Activated naive CD4-positive, alpha-beta T cell treated with anti-CD3 and anti-CD28 coated beads for 36 hours (primary cell): ENCODE measurements at places on chromosomes 12 and 14. TPM values are rescaled to one million over a fixed set of nuclear protein-coding genes. Genes with fewer than 3 reads are reported as not detected.
A peak's percentile ranks its signal among the peaks of the same experiment; 100 is the strongest.

- DNase-seq: peak; percentile 3
- H3K36me3 ChIP-seq: no peaks in the 10 kb centered on the region
- H3K4me1 ChIP-seq: peaks cover 54% of the 10 kb centered on the region
- no peaks in the 10 kb centered on the region for H3K27me3 ChIP-seq
- H3K4me3 ChIP-seq: no peak overlapping the region
These were observed 4.0 kb upstream of the KRT73 start for GRCh38 chr12:52622349-52622748.

Gene TAS2R43
- total RNA-seq: not detected

DNA sequence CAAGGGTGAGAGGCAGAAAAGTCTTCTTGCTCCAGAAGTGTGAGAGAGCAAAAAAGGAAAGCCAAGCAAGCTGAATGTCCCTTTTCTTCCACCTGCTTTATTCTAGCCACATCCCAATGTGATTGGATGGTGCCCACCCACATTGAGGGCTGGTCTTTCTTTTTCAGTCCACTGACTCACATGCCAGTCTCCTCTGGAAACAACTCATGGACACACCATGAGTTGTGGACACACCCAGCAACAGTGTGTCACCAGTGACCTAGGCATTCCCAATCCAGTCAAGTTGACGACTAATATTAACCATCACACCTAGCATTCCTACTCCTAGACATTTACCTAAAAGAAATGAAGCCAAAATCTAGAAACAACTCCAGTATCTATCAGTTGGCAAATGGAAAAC lies 7.2 kb upstream of the DICER1 start:
- H3K36me3 ChIP-seq: peaks cover 10% of the 10 kb centered on the region
- no peak overlapping the region for H3K27ac ChIP-seq
- no peak overlapping the region for H3K4me3 ChIP-seq

- peaks cover 14% of the 10 kb centered on the region for H3K27me3 ChIP-seq
- H3K4me3 ChIP-seq: no peak overlapping the region
These were observed 94.4 kb downstream of the FIGNL2 start for GRCh38 chr12:51753980-51754675.

Gene SERPINA4
- total RNA-seq: not detected

DNA sequence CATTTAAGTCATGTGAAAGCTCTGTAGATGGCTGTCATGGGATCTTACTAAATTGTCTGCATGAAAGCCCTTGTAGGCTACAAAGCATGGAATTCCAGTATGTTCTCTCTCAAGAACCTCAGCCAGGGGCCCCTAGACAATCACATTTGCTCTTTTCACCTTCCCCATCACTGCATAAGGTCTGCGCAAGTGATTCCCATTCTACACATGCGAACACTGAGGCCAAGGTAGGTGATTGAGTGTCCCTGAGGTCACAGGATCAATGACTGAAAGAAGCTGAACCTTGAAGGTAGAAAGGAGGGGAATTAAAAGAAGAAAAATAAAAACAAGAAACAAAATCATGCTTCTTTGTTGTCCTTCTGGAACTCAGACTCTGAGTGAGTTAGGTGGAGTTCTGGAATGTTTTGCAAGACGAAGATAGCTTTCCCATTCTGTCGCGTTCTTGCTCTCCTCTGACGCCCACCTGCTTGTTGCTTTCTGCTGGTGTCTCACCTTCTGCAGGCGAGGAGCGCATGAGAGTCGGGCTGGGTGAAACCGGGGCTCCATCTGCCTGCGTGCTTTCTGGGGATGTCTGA lies 79.9 kb downstream of the SPRING1 start:
- H3K4me1 ChIP-seq: no peaks in the 10 kb centered on the region
- H3K27ac ChIP-seq: no peak overlapping the region
- H3K27me3 ChIP-seq: no peaks in the 10 kb centered on the region
- no peak overlapping the region for H3K4me3 ChIP-seq
- no peak for DNase-seq
- no peaks in the 10 kb centered on the region for H3K36me3 ChIP-seq

GRCh38 chr14:89544636-89545301 lies 127.7 kb upstream of the FOXN3 start:
- no peaks in the 10 kb centered on the region for H3K27me3 ChIP-seq
- H3K27ac ChIP-seq: no peak overlapping the region
- no peak for DNase-seq
- no peaks in the 10 kb centered on the region for H3K36me3 ChIP-seq

DNA sequence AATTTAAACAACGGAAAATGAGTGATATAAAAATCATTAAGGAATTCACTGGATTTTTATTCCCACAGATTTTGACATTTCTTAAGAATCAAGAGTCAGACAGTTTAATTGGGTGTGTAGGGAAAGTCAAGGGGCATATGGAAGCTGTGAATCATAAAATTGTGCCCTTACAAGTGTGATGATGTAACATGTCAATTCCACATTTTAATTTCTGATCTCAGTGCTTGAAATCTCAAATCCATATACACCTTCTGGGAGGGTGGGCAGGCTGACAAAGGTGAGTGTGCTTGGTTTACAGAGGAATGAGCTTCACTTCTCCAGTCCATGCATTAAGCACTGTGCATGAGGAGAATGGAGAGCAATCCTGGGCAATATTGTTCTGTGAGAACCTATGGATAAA lies 1.0 kb upstream of the KRT6A start:
- no peak overlapping the region for H3K27ac ChIP-seq
- H3K4me1 ChIP-seq: no peaks in the 10 kb centered on the region
- peaks cover 12% of the 10 kb centered on the region for H3K27me3 ChIP-seq
- no peak overlapping the region for H3K4me3 ChIP-seq
- DNase-seq: no peak
- no peaks in the 10 kb centered on the region for H3K36me3 ChIP-seq

DNA sequence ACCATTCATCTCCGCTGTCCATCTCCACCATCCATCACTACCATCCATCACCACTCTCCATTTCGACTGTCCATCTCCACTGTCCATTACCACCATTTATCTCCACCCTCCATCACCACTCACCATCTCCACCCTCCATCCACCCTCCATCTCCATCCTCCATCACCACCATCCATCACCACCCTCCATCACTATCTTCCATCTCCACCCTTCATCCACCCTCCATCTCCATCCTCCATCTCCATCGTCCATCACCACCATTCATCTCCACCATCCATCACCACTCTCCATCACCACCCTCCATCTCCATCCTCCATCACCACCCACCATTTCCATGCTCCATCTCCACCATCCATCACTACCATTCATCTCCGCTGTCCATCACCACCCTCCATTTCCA lies 5.2 kb upstream of the CEP170B start:
- no peak for DNase-seq
- no peaks in the 10 kb centered on the region for H3K36me3 ChIP-seq
- peaks cover 2% of the 10 kb centered on the region for H3K4me1 ChIP-seq
- H3K4me3 ChIP-seq: no peak overlapping the region
- H3K27ac ChIP-seq: no peak overlapping the region

- no peak for DNase-seq
- no peak overlapping the region for H3K4me3 ChIP-seq
These were observed 47.7 kb downstream of the LEMD3 start for GRCh38 chr12:65217086-65217485.

Gene CD27
- total RNA-seq: 56.7 TPM

DNA sequence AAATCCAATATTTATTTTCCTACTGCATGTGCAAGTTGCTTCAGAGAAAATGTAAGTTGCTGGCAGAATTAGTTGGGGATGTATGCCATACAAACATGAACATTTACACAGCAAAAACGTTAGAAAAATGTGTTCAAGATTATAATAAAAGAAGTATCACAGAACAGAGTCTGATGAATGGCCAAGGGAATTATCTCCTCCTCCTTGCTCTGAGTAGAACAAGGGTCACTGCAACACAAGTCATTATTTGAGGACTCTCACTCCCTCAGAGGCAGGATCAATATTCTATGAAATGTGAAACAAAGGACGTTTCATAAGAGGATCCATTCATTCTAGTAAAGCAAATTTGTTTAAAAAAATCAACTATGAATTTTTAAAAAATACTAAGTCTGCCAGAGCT lies 177.8 kb downstream of the PRKD1 start:
- no peak overlapping the region for H3K27ac ChIP-seq
- H3K4me1 ChIP-seq: no peaks in the 10 kb centered on the region
- no peaks in the 10 kb centered on the region for H3K27me3 ChIP-seq
- H3K4me3 ChIP-seq: no peak overlapping the region

Gene GLT8D2
- total RNA-seq: not detected

Gene SERPINA12
- total RNA-seq: not detected

DNA sequence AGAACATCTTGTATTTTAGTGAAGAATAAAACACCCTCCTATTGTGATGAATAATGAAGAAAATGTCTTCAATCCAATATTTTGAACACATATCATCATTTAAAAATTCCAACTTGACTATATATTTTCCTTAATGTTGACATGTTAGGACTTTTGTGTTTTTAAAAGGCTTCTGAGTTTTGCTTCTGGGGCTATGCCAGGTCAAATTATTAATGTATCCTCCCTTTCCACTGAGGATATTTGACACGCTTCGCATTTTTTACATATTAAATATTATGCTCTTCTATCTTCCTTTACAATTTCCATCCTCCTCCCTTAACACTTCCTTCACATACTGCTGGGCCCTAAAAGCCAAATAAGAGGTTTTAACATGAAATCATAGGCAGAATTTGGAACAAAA lies 20.6 kb downstream of the RERG start:
- H3K27ac ChIP-seq: no peak overlapping the region
- no peaks in the 10 kb centered on the region for H3K36me3 ChIP-seq
- DNase-seq: no peak
- H3K4me1 ChIP-seq: no peaks in the 10 kb centered on the region
- H3K27me3 ChIP-seq: peaks cover 1% of the 10 kb centered on the region
- no peak overlapping the region for H3K4me3 ChIP-seq

GRCh38 chr12:127723251-127723650 lies 543.7 kb upstream of the TMEM132C start:
- DNase-seq: no peak
- no peak overlapping the region for H3K4me3 ChIP-seq
- no peaks in the 10 kb centered on the region for H3K36me3 ChIP-seq
- H3K27me3 ChIP-seq: no peaks in the 10 kb centered on the region
- no peaks in the 10 kb centered on the region for H3K4me1 ChIP-seq

- H3K27me3 ChIP-seq: peaks cover 57% of the 10 kb centered on the region
- H3K4me1 ChIP-seq: peaks cover 57% of the 10 kb centered on the region
- H3K27ac ChIP-seq: no peak overlapping the region
- H3K36me3 ChIP-seq: no peaks in the 10 kb centered on the region
These were observed 1.4 kb upstream of the BCAT1 start for GRCh38 chr12:24950231-24950834.

- H3K4me3 ChIP-seq: no peak overlapping the region
- DNase-seq: no peak
- H3K27me3 ChIP-seq: no peaks in the 10 kb centered on the region
- peaks cover 64% of the 10 kb centered on the region for H3K4me1 ChIP-seq
- H3K27ac ChIP-seq: no peak overlapping the region
These were observed 19.5 kb downstream of the TMED10 start for GRCh38 chr14:75156901-75157300.

DNA sequence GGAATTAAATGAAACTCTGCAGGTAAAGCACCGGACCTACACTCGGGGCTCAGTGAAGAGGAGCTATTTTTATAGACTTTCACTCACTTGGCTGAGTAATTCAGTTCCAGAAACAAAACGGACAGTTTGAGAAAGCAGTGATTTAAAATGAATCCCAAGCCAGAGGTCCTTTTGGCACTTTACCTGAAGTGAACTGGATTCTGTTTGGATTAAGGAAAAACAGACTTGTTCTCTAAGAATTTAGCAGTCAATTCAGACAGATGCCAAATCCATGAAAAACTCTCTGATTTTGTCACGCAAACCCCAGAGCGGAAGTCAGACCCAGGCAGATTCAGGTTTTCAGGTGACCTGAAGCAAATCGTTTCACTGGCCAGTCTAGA lies 4.9 kb upstream of the VASH1 start:
- peaks cover 24% of the 10 kb centered on the region for H3K27me3 ChIP-seq
- no peaks in the 10 kb centered on the region for H3K36me3 ChIP-seq
- no peak overlapping the region for H3K27ac ChIP-seq
- H3K4me1 ChIP-seq: peaks cover 2% of the 10 kb centered on the region
- no peak for DNase-seq
